ENCODE measurements at places on chromosomes 11 and 22. TPM values are rescaled to one million over a fixed set of nuclear protein-coding genes. Genes with fewer than 3 reads are reported as not detected.
A peak's percentile ranks its signal among the peaks of the same experiment; 100 is the strongest.

DNA sequence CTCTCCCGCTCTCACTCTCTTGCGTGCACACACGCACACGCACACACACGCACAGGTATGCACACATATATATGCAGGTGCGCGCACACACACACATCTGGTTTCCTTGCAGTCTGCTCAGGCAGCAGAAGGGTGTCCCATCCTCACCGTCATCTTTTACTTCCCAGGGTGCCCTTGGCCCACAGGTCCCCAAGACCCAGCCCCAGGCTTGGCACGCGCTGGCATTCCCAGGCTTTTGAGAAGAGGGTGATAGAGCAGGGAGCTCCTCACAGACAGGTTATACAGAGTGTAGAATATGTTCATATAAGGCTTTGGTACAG is 52.0 kb upstream of the SPATA19 start:
- no peak for DNase-seq

- no peak for DNase-seq
These were observed 93.5 kb downstream of the DBX1 start for GRCh38 chr11:20066783-20067156.

DNA sequence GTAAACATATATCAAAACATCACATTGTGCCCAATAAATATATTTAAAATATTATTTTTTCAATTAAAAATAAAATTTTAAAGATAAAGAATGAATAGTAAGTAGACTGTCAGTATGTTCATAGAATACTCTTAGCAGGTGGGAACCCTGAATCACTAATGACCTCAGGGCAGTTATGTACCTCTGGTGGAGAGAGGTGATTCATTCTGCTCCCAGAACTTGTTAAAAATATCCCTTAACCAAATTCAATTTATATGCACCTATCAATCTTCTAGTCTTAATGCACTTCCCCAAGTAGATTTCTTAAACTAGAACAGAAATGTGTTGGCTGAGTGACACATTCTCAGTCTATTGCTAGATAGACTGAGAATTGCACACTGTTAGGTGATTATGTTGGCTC is 183.9 kb upstream of the SYN3 start:
- DNase-seq, result no peak

DNA sequence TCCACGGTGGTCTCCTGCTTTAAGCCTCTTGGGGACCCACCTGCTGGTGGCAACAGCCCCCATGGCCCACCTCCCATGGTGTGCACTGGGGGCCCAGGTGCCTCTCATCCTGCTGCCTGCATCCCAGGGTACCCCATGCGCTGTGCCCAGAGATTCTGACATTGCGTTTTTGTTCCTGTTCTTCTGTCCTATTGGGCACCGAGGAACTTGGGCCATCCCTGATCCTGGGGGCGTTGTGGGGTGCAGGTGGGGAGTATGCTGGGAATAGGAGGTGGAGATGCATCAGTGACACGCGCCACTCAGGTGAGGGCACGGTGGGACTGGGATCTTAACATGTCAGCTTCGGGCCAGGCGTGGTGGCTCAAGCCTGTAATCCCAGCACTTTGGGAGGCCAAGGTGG is 12.4 kb upstream of the NAP1L4 start:
- DNase-seq, result no peak

DNA sequence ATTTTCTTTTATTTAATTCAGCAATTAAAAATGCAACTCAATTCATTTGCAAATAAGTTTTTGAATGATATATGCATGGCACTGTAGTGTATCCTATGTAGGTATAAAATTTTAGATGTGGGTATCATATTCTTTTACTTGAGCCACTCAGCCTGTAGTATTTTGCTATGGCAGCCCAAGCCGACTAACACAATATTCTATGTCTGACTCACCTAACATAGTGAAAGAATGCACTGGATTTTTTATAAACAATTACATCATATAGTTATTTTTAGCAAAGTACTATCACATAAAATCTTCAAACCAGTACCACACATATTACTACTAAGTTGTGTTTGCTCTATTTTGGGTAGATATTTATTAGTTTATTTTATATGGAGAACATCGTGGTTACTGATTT is 21.9 kb upstream of the GRIA4 start:
- DNase-seq, result no peak

Gene CD248
- 5.8 TPM for total RNA-seq

DNA sequence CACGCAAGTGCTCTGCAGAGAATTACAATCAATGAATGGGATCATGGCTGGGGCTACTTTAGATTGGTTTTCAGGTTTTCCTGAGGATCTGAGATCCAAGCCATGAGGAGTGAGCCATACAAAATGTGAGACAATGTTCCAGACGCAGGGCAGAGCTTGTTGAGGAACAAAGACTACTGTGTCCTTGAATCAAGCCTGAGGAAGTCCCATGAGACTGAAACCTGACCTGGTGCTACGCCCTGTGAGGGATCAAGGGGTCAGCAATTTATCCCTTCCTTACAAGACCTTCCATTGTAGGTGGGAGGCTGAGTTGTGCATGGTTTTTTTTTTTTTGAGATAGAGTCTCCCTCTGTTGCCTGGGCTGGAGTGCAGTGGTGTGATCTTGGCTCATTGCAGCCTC is 2.1 kb downstream of the INCENP start:
- no peak for DNase-seq

Gene MDK
- 21.0 TPM for total RNA-seq

- DNase-seq, result no peak
These were observed 19.9 kb downstream of the MMP10 start for GRCh38 chr11:102760344-102761035.

Gene FAM83F
- total RNA-seq, result 7.3 TPM

GRCh38 chr11:131943295-131943694 is 572.9 kb downstream of the NTM start:
- no peak for DNase-seq

- no peak for DNase-seq
These were observed 117.2 kb upstream of the TIMP3 start for GRCh38 chr22:32684148-32684821.

DNA sequence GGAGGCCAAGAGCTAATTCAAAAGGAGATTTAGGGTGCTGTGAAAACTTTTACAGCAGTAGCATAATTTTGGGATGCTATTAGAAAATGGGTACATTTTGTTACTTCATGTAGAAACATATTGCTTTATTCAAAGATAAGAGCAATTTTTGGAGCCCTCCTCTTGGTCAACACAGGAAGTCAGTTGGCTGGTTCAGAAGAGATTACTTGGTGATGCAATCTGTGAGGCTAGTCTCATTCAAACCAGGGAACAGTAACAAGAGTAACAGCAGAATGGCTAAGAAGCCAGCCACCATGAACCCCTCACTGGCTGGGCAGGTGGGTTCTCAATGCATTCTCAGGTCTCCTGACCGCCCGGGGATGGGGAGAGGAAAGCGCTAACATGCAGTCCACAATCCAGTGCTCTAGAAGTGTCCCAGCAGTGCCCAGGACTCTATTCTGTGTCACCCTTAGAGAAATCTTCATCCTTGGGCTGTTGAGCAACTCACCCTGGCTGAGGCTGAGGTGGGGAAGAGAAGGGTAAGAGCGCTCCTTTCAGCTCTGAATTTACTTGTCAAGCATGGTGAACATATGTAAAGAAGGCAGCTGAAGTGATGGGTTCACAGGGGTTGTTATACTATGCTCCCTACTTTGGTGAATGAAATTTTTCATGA is 262.2 kb upstream of the UBASH3B start:
- DNase-seq, result no peak

Gene CHRDL2
- 14.6 TPM for total RNA-seq

- peak; percentile 60 for DNase-seq
These were observed 673 bp upstream of the MYO7A start for GRCh38 chr11:77127235-77127911.

DNA sequence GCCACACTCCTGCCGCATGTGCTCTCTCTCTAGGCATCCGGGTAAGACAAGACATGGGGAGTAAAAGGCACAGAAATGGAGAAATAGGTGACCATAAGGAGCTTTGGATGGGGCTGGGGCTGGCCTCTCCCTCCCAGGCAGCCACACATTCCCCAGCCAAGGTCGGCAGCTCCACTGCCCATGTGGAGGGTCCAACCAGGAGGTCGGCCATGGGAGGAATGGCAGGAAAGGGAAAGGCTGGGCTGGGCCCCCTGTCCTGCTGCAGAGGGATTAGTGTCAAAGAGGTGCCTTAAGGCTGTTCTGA is 460 bp upstream of the MUC5AC start:
- DNase-seq, result no peak

GRCh38 chr11:95516786-95517185 is 272.8 kb downstream of the FAM76B start:
- DNase-seq, result no peak

- no peak for DNase-seq
These were observed 18.3 kb downstream of the RCN1 start for GRCh38 chr11:32109138-32109537.

Gene CDC45
- not detected for total RNA-seq

DNA sequence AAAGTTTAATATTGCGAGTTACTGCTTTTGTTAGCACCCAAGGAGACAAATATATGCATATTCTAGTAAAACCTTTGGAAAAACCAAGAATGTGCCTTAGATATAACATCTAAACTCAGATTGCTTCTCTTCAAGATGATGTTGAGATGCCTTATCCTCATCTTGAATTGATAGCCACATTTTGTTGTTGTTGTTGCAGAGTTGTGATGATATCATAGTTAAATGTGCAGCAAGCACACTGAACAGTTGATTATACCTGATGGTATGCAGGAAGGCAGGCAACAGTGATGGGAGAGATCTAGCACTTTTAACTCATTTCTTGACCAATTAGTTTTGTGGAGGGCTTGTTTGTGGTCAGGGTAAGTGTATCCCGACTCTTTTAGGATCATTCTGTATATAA is 48.0 kb downstream of the KDM2A start:
- DNase-seq, result no peak

GRCh38 chr11:123304828-123305466 is 109.9 kb upstream of the CLMP start:
- no peak for DNase-seq
